Type B pancreatic cell (in vitro differentiated cells): ENCODE measurements at places on chromosomes 5 and 9. TPM values are rescaled to one million over a fixed set of nuclear protein-coding genes. Genes with fewer than 3 reads are reported as not detected.

DNA sequence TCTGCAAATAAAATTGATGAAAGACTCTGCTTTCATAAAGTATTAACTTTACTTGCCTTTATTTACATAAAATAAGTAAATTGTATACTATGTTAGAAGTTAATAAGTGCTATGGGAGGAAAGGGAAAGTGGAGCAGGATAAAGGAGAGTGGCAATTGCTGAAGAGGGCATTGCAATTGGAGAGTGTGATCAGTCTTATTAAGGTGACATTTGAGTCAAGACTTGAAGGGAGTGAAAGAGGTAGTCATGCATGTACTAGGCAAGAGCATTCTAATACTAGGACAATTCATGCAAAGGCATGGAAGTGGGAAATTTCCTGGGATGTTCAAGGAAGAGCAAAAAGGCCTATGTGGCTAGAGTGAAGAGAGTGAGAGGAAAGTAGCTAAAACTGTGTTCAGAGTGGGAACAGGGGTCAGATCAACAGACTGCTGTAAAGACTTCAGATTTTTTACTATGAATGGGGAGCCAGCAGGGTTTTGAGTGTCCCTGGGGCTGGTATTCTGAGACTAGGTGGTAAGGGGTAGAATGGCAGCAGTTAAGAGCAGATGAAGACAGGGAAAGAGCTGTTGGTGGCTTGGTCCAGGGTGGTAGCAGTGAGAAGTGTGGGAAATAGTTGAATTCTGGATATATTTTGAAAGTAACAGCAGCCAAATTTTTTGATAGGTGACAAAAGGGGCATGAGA lies 182.3 kb upstream of the RIOK2 start:
- DNase-seq, result no peak

Gene HEMGN
- not detected in 2 replicates for total RNA-seq

DNA sequence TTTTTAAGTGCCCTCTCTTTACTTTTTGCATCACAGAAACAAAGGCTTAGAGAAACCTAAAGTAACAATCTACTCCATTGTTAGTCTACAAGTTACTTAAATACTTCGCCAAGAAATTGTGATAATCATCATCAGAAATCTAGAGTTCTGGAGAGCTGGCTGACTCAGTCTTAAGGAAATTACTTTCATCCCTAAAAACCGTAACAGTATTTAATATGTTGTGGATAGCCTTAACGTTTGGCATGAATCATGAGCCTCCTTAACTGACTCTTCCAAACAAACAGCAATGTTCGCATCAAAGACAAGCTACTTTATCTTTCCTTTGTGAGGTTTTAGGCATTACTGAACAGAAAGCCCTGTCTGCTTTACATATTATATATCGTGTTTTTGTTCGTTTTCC lies 128.7 kb downstream of the NIPBL start:
- no peak for DNase-seq

- DNase-seq, result no peak
These were observed 395.3 kb downstream of the OSTF1 start for GRCh38 chr9:75483636-75484035.

DNA sequence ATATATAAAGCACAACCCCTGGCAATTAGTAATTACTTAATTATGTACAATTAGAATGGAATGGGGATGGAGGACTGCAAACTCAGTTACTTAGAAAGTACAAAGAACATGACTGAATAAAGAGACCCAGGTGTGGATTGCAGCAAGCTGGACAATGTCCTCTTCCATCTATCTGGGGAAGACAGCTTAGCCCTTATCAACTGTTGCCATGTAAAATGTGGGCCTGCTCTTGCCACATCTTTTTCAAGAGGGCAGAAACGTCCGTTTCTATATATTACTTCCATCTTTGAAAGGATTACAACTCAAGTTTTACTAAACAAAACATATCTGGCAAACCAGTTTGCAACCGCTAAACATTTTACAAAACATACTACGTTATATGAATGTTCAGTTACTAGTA lies 26.2 kb downstream of the GOLPH3 start:
- DNase-seq, result no peak

DNA sequence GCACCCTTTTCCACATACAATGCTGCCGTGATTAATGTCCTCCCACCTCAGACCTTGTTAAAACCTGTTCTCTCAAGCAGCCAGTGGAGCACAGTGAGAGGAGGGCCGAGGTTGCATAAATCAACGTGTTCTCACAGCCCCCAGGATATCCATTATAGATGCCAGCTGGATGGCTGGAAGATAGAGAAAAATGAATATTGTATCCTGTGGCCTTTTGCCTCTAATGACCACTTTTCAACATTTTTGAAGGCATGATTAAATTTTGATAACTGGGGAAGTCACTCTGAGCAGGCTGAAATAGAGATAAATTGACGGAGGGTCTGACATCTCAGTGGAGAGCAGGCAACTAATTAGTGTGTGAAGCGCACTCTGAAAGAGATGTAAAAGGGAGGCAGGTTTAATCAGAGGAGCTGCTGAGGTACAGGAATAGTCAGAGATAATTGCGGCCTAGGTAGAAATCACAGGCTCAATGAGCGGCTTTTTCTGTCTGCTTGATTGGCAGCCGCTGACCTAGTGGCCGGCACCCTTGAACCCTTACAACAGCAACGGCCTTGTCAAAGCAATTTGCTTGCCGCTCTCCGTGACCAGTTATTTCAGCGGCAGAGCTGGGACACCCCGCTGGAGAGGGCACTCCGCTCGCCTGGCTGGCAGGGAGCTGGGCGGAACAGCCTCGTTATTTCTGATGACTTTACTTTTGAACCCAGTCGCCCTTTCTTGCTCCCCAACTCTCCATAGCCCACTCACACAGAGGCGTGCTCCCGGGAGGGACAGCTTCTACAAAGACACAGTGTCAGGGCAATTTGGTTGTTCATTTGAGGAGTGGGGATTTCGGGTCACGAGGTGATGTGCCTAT lies 560.7 kb downstream of the PSAT1 start:
- DNase-seq, result no peak

Gene FUT7
- not detected in 2 replicates for total RNA-seq

GRCh38 chr9:88005240-88005639 lies 30.9 kb upstream of the CDK20 start:
- DNase-seq, result no peak

GRCh38 chr5:165559645-165560044 lies 2054.2 kb downstream of the MAT2B start:
- no peak for DNase-seq

GRCh38 chr9:124469011-124469832 lies 19.0 kb downstream of the ADGRD2 start:
- DNase-seq, result no peak

- no peak for DNase-seq
These were observed 2.7 kb downstream of the GPX3 start for GRCh38 chr5:151023047-151023615.

Gene TAF1L
- total RNA-seq, result not detected in 2 replicates

Gene BARHL1
- 0.14 TPM in 1 of 2 replicates, not detected in the other for total RNA-seq

Gene TAF11L10
- total RNA-seq, result not detected in 2 replicates

Gene GABRA6
- total RNA-seq, result not detected in 2 replicates

GRCh38 chr5:132506094-132506692 lies 15.6 kb upstream of the IRF1 start:
- no peak for DNase-seq

- DNase-seq, result peak; percentile 42
These were observed 83.2 kb downstream of the AK8 start for GRCh38 chr9:132794730-132795380.

Gene ASPN
- total RNA-seq, result 1.3 TPM in 1 of 2 replicates, not detected in the other

DNA sequence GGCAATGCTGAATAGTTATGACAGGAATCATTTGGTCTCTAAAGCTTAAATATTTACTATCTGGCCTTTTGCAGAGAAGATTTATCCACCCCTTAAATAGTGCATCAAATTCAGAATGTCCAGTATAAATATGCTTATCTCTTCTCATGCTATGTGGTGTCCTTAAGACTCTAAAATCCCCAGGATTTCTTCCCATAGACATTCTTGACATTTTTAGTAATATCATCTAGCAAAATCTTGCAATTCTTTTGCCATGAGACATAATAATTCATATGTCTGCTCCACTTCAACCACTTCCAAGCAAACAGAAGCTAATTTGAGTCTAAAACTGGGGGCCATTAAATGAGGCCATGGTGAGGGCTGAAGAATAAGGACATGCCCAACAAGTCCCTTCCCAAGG lies 1923.4 kb upstream of the CDH9 start:
- no peak for DNase-seq

DNA sequence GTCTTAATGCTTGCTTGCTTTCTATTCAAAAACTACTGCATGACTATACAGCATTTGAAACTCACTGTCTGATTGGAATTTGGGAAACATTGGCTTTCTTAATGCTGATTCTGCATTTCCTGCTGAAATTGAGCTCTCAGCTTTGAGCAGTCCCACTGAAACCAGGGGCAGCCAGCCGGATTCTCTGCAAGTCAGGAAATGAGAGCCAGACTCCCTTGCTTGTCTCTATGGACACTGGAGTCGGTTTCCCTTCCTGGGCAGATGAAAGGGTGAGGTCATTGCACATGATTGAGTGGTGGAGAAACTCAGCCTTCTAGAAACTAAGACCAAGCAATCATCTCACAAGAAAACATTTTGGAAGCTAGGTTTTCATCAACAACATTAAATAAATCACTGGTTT lies 119.7 kb upstream of the SPATA31C2 start:
- no peak for DNase-seq

DNA sequence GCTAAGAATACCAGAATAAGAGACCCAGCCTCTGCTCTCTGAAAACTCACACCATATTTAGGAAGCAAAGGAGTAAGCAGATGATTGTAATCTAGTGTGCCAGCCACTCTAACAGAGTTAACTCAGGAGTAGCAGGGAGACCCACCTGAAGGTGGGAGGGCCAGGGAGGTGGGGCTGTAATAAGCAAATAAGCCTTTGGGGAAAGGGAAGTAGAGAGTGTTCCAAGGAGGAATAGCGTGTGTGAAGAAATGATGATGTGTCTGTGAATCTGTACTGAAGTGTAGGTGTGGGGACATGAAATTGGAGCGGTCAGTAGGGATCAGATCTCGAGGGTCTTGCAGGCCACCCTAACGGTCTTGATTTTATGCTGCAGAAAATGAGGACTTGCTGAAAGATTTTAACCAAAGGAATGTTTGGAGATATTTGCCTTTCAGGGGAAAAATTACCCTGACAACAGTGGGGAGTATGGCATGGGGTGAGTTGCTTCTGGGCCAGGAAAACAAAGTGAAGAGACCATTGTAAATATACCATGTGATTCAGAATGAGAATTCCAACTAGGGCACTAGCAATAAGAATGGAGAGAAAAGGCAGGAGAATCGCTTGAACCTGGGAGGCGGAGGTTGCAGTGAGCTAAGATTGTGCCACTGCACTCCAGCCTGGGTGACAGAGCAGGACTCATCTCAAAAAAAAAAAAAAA lies 44.1 kb upstream of the FSD1L start:
- no peak for DNase-seq

Gene GCNT4
- total RNA-seq, result 7.1 and 8.3 TPM in 2 replicates

GRCh38 chr5:142792012-142792864 lies 22.1 kb downstream of the ARHGAP26 start:
- no peak for DNase-seq

GRCh38 chr5:157024208-157024959 lies 34.5 kb downstream of the HAVCR1 start:
- no peak for DNase-seq

- DNase-seq, result no peak
These were observed 5.3 kb downstream of the BRD3 start for GRCh38 chr9:134062461-134063087.

DNA sequence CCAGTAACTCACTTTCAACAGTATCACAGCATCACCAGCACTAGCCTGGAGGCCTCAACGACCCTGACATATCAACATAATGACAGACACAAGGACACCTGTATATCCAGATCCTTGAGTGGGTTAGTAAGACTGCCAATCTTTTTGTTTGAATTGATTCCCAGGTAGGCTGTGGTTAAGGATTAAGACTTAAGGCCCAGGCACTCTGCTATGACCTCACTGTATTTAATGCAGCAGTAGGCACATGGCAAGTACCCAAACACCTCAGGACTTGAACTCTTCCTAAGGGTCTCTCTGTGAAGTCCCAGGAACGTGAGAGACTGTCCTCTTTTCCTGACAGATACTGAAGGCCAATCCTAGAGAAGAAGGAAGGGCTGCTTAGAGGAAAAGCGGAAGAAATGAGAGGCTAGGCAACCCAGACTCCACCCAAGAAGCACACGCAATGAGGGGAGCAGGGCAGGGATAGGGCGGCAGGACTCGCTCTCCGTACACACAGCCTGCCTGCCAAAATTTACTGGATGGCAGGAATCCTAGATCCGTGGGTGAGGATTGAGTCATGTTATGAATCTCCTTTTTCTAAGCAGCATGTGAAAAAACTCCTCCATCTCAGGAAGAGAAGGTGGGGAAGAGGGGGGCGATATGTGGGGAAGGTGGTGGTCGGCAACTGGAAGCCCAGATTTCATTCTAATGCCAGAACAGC lies 93.4 kb downstream of the SIL1 start:
- DNase-seq, result no peak

- DNase-seq, result no peak
These were observed 83.3 kb downstream of the HMCN2 start for GRCh38 chr9:130348881-130349280.

DNA sequence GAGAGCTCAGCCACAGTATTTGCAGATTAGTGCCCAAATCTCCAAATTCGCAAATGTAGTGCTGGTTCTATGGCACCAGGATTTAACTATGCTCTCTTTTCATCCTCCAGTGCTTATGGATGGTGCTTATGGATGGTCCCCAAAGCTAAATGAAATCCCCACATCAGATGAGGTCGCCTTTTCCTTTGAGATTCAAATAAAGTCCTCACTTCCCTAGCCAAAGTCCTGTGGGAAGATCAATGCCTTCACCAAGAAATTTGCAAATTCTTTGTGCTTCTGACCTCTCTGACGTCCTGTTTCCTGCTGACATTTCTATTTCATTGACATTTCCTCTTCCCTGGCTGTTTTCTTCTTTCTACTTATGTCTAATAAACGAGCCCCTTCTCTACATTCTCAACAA lies 1077.0 kb upstream of the C9orf72 start:
- DNase-seq, result no peak

GRCh38 chr5:10199692-10200091 lies 50.0 kb downstream of the ATPSCKMT start:
- no peak for DNase-seq

Gene CARD9
- 2.0 and 2.6 TPM in 2 replicates for total RNA-seq

Gene CCNO
- 1.6 and 2.7 TPM in 2 replicates for total RNA-seq
